Chondrocyte (in vitro differentiated cells): ENCODE measurements at places on chromosomes 12 and 14.
A peak's percentile ranks its signal among the peaks of the same experiment; 100 is the strongest.

GRCh38 chr14:104976198-104977007, 1.8 kb downstream of the AHNAK2 start:
- DNase-seq = peak; percentile 88

DNA sequence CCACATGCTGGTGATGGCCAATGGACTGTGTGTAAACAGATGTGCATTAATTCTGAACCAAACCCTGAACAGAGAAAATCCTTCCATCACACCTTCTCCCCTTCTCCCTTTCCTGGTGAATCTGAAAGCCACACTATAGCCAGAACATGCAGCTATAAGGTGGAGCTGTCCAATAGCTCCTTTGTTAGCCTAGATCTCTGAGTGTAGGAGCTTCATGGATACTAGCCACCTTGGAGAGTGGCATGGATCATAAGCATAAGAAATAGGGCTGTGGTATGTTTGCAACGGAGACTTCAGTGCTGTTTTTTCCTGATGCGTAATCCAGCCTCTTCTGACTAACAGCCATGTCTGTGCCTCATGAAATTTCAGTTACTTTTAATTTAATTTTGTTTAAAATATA, 364.5 kb downstream of the BTG1 start:
- no peak for DNase-seq

- DNase-seq = no peak
These were observed 284.7 kb downstream of the DUSP6 start for GRCh38 chr12:89067421-89068187.

- no peak for DNase-seq
These were observed 22.3 kb upstream of the TC2N start for GRCh38 chr14:91889477-91890211.

GRCh38 chr14:102187044-102187443, 47.3 kb downstream of the WDR20 start:
- DNase-seq = no peak

DNA sequence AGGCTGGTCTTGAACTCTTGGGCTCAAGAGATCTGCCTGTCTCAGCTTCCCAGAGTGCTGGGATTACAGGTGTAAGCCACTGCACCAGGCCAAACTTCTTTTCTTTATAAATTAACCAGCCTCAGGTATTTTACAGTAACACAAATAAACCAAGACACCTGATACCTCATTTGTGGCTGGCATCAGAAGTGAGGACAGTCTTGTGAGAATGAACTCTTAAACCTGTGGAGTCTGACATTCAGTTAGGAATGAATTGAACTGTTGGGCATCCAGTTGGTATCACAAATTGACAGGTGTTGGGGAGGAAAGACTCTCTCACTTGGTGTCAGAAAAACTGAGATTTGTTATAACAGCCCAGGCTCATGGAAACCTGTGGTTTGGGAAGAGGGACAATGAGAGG, 120.5 kb downstream of the DENND5B start:
- DNase-seq = no peak

- no peak for DNase-seq
These were observed 149.4 kb downstream of the BCL11B start for GRCh38 chr14:99122521-99123125.

DNA sequence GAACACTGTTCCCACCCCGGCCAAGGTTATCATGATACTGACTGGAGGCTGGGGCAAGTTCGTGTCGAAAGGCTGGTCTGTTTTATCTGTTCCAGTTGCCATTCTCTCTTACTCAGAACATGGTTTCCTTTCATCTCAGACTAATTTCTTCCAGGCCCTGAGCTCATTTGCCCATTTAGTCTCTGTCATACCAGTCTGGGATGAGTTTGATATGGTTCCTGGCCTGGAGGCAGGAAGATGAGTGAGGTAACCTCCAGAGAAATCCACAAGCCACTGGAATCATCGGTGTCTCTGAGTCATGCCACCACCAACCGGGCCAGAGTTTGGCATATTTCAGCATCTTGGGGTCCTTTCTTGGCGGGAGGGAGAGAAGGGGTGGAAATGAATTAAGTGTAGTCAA, 114.7 kb downstream of the NTF3 start:
- no peak for DNase-seq

DNA sequence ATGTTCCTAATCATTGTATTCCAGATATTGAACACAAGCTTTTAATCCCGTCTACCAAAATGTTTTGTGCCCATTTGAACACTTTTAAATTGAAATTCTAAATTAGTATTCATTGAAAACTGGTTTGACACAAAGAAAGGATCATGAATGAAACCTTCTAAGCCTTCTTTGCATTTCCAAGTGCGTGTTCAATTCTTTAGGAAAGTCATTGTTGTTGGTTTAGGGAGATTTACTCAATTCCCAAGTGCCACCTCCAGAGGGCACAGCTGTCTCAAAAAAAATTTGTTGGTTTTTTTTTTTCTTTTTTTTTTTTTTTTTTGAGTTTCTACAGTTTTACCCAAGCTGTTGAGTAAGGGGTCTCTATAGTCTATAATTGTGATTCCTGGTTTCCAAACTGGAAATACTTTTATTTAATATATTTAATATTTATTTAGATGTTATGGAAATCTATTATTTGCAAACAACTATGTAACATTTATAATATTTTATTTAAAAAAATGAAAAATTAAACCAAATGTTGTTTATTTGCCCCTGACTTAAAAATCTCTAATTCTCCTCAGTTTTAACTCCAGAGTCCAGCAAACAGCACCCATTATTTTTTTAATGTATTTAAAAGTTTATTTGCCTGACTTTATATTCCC, 79.9 kb downstream of the NEDD1 start:
- no peak for DNase-seq

DNA sequence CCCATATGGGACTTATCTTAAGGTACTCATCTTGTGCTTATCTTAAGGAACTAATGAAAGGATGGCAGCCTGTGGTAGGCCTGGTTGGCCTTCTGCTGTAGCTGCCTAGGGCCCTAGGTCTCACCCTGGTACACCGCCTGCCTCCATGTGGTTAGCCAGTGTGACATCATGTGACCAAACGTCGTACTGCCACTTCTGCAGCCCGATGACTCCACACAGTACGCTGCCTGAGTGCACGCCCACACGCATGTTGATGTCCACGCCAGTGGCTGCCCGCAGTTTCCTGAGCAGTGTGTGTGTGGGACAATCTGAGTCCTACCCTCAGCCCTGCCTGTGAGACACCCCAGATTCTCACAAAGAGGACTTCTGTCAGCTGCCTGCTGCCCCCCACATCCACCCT, 5.1 kb downstream of the ADCY4 start:
- DNase-seq = no peak

- no peak for DNase-seq
These were observed 746 bp upstream of the DUSP16 start for GRCh38 chr12:12563290-12563928.

DNA sequence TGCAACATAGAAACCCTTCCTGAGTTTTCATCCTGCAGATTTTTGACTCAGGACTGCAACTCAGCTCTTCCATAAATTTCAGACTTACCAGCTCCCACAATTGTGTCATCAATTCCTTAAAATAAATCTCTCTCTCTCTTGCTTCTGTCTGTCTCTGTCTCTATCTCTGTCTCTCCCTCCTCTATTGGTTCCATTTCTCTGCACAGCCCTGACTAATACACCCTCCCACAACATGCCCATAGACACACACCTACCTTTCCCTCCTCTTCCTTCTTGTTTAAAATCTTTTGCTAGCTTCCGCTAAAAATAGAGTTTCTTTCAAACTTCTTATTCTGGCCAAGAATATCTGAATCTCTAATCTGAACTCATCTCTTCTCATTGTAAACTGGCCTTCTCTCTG, 22.9 kb upstream of the PTHLH start:
- DNase-seq = no peak

- DNase-seq = no peak
These were observed 13.9 kb upstream of the KRR1 start for GRCh38 chr12:75525263-75525662.

GRCh38 chr12:54941659-54942058, 42.9 kb downstream of the TESPA1 start:
- no peak for DNase-seq

GRCh38 chr12:54393743-54394142, 9.2 kb upstream of the ZNF385A start:
- no peak for DNase-seq

DNA sequence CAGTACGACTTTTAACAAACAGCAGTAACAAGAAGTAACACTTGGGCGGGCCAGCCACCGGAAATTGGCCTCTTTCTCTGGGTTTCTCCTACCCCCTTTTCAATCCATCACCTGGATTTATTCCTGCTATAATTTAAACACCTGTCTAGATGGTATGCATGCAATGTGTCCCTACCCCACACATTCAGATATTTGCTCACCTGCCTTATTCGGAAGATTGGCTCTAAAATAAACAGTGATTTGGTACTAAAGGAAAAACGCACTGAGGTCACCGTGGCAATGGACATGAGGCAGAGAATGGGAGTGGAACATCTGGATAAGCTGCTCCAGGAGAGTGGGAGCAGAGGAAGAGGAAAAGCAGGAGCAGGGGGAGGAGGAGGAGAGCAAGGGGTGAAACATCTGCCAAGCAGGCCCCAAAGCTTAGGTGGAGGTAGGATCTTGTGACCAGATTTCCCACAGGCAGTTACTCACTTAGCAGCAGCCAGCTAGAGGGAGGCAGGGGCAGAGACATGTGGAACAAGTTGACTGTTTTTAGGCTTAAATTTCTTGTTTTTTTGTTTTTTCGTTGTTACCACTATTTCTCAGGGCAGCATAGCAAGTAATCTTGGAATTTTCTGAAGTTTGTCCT, 150.9 kb downstream of the TTLL5 start:
- DNase-seq = no peak

DNA sequence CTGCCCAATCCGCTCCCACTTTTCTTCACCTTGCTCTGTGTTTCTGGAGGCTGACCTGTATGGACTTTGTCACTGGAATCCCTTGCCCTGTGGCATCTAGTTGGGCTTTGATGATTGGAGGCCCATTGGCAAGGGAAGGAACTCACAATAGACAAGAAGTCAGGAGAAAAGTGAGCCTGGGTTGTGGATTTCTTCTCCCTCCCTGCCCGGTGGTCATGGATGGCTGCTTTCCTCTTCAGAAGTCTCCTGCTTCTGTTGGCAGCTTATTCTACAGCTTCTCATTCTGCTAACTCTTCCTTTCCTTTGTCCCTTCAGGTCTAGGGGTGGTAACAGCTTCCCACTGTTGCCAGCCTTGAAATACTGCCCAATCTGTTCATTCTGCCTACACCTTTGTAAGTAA, 13.9 kb upstream of the CCDC60 start:
- DNase-seq = no peak

- DNase-seq = no peak
These were observed 63.5 kb upstream of the PPM1H start for GRCh38 chr12:62998454-62998853.

DNA sequence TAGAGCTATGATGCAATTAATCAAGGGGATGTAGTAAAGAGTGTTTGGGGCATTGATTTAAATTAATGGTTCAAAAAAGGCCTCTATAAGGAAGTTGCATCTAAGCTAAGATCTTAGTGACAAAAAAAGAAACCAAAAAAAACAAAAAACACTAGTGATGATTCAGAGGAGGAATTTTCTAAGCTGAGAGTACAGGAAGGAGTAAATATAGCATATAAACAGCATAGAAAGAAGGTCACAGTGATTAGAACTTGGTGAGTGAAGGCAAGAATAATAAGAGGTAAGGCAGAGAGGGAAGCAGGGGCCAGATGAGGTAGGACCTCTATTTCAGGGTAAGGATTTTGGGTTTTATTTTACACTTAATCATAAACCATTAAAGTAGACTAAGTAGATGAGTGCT, 48.0 kb upstream of the PDZRN4 start:
- DNase-seq = no peak

DNA sequence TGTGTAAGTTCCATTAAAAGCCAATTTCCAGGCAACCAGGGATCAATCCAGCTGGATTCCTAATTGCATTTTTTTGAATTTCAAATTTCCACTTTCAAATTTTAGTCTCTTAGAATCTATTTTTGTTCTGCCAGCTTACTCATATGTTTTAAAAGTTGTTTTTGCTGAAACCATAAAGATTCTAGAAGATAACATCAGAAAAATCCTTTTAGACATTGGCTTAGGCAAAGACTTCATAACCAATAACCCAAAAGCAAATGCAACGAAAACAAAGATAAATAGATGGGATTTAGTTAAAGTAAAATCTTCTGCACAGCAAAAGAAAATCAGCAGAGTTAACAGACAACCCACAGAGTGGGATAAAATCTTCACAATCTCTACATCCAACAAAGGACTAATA, 253.3 kb downstream of the AEBP2 start:
- no peak for DNase-seq
